ENCODE measurements at places on chromosomes 4 and X.

GRCh38 chr4:5500165-5500564 lies 208.2 kb downstream of the EVC2 start:
- peak; percentile 23 for DNase-seq

DNA sequence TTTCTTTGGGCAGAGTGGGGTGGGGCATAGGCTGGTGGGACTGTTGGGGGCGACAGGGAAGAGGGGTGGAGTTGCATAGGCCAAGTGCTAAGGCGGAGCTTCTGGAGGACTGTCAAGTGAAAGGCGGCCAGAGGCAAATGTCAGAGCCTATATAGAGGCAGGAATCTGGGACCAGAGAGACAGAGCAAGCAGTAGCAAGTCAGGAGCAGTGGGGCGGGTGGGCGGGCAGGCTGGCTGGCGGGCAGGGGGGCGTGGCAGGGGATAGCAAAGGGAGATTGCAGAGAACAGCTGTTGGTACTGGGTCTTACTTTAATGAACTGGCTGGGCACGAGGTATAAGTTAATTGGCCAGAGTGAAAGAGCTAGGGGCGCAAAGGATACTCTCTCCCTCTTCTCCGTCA lies 89.8 kb downstream of the RTL9 start:
- DNase-seq = no peak

DNA sequence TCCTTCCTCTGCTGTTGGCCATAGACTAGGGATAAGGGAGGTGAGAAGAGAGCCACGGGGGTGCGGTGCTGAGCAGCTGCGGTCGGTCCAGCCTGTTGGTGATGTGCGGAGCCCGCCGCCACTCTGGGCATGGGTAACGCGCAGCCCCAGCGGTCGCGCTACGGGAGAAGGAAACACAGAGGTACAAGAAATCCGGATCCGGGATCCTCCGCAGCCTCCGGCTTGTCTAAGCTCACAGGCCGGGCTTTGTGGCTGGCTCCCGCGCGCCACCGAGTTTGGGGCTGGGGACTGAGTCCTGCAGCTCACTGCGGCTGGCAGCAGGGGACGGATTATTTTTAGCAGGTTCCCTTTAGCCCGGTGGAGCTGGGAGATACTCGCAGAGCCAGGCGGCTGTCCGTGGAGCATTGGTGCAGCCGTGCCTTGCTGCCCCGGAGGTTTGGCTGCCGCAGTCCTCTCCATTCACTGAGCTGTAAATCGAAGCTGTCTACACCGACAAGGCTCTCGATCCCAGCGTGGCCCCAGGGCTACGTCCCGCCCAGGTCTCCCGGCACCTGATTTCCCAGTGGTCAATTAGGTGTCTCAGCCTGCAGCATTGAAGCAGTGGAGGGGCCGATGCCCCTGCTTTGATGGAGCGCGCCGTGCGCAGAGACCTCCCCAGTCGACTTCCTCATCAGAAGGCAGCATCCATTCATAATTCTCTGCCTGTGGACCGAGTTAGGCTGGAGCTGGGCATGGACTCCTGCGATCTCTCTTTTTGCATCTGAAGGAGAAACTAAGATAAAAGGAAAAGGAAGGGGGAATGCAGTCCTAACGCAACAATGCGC lies 81.9 kb upstream of the SCML1 start:
- DNase-seq = peak; percentile 5

DNA sequence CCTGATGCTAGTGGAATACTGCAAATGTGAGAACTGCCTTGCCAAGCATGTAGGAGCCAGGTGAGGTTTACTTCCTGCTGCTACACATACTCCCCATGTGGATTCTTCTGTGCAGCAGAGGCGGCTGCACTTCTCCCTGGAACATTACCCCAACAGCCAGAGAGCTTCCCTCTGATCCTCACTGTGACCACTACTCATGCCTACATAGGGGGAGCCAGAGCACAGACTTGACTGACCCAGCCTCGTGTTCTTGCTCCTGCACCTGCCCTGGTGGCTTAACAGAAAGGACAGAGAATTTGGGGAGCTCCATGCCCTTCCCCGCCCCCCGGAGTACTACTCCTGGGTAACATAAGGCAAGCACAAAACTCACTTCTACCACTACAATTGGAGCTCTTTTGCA lies 38.4 kb downstream of the UGT2A2 start:
- no peak for DNase-seq

GRCh38 chr4:82744284-82744968 lies 54.2 kb downstream of the SCD5 start:
- no peak for DNase-seq

DNA sequence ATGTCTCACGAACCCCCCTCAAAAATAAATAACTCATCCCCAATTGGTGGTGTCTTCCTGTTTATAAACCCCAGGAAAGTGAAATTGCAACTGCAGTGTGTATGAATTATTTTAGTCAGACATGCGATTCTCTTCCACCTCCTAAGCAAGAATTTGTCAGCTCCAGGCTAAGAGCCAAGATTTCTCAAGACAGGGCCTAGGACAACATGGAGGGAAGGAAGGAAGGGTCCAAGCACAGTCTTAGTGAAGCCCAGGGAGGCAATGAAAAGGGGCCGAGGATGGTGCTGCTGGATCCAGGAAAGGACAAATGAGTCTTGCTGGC lies 20.0 kb downstream of the SH3KBP1 start:
- peak; percentile 57 for DNase-seq

GRCh38 chrX:110786486-110786885 lies 9.1 kb downstream of the CHRDL1 start:
- peak; percentile 41 for DNase-seq

- peak; percentile 18 for DNase-seq
Observed at GRCh38 chr4:7281691-7282665, 89.6 kb downstream of the SORCS2 start.

GRCh38 chrX:85108165-85108564 lies 104.5 kb downstream of the APOOL start:
- DNase-seq = no peak

DNA sequence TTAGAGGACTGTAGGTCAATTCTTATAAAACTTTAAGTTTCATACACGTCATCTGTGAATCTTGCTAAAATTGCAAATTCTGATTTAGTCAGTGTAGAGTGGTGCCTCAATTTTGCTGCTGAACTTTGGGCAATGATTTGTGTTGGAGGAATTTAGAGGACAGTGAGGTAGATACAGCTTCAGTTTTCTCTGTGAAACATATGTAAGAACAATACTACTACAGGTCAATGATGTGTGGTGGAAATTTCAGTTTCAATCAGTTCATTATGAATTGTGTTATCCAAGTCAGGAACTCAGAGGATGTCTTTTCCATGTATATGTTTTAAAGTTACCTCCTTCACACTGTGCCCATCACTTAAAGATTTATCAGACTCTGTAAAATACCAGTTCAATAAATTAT lies 1597.8 kb upstream of the PCDH10 start:
- DNase-seq = no peak

GRCh38 chr4:94623126-94623911 lies 134.4 kb upstream of the BMPR1B start:
- no peak for DNase-seq

- DNase-seq = no peak
Observed at GRCh38 chr4:142875117-142875516, 29.0 kb upstream of the INPP4B start.

DNA sequence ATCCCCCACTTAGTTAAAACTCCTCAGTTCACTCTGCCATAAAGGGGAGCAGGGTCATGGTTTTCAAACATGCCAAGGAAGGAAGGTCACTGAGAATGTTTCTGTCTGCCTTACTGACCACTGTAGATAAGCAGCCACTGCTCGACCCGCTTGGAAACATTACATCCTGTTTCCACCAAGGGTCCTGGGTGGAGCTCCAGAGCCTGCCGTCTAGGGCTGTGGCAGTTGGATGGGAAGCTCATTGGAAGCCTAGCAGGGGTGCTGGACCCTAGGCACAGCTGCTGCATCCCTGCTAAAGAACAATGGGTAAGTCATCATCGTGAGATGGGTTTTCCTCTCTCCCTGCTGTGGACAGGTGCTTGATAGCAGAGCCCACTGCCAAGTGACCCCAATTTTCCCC lies 76.0 kb upstream of the SRD5A3 start:
- no peak for DNase-seq

- DNase-seq = no peak
Observed at GRCh38 chr4:41819621-41820020, 71.1 kb upstream of the PHOX2B start.

DNA sequence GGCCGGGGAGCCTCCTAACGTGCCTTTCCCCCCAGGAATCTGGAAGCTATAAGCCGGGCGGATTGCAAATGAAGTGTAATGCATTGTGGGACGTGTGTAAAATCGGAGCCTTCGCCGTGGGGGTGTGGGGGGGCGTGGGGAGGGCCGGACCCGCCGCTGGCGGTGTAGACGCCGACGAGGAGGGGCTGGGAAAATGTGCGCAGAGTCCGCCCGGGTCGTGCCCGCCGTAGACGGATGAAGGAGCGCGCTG lies 1.3 kb downstream of the STOX2 start:
- DNase-seq = no peak

DNA sequence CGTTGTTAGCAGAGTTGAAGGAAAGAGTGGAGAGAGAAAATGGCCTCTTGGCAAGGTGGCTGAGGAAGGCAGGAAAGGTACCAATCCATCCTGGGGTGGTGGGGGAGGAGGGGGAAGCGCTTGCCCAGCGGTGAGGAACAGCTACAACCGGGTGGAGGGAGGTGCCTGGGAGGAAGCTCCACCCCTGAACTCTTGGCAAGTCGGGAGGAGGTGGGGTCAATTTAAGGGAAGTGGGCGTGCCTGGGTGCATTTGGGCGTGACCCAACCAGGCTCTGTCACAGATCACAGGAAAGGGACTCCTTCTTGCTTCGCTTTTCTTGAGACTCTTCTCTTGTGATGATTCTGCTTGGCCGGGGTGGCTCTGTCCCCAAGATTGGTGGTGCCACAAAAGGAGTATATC lies 41.7 kb downstream of the BCORL1 start:
- peak; percentile 41 for DNase-seq
